HT1080 (cell line): ENCODE measurements at places on chromosomes 16 and 17. TPM values are rescaled to one million over a fixed set of nuclear protein-coding genes. Genes with fewer than 3 reads are reported as not detected.

KRT31 gene
- total RNA-seq, result not detected in 2 replicates

DNA sequence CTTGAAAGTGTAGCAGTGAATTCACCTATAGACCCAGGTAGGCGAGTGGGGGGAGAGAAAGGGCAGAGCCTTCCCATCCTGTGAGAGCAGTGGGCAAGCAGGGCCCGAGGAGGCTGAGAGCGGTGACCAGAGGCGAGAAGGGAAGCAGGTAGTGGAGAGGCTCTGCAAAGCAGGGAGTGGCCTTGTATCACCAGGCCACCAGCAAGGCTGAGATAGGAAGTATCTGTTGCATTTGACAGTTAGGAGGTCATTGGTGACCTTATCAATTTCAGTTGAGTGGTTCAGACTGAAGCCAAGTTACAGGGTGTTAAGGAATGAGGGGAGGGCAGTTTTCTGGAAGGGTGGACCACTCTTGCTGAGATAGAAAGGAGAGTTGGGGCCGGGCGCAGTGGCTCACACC is 10.7 kb upstream of the HSD3B7 start:
- no peak for DNase-seq

GRCh38 chr17:44558710-44559633 is 1.7 kb downstream of the FZD2 start:
- DNase-seq, result no peak

GRCh38 chr16:72502594-72503005 is 330.6 kb upstream of the PMFBP1 start:
- no peak for DNase-seq

RAMP2 gene
- total RNA-seq, result 0.40 and 1.4 TPM in 2 replicates

GRCh38 chr16:19114359-19115147 is 789 bp downstream of the ITPRIPL2 start:
- DNase-seq, result peak; percentile 48

GRCh38 chr17:49521088-49521450 is 26.0 kb downstream of the NGFR start:
- no peak for DNase-seq

DNA sequence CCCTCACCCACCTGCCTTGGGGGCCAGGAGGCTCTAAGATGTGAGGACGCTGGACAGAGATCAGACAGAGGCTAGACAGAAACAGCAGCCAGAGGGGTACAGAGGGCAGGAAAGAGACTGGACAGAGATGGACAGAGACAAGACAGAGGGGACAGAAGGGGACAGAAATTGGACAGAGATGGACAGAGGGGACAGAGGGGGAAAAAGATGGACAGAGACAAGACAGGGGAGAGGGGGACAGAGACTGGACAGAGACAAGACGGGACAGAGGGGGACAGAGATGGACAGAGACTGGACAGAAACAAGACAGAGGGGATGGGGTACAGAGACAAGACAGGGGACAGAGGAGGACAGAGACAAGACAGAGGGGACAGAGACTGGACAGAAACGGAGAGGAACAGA is 16.1 kb downstream of the UTS2R start:
- DNase-seq, result no peak

FOXF1 gene
- total RNA-seq, result 0.10 TPM in 1 of 2 replicates, not detected in the other

SLC5A11 gene
- total RNA-seq, result 0.06 TPM in 1 of 2 replicates, not detected in the other

- DNase-seq, result no peak
Measured at GRCh38 chr16:83407928-83408327, 399.9 kb upstream of the HSBP1 start.

DNA sequence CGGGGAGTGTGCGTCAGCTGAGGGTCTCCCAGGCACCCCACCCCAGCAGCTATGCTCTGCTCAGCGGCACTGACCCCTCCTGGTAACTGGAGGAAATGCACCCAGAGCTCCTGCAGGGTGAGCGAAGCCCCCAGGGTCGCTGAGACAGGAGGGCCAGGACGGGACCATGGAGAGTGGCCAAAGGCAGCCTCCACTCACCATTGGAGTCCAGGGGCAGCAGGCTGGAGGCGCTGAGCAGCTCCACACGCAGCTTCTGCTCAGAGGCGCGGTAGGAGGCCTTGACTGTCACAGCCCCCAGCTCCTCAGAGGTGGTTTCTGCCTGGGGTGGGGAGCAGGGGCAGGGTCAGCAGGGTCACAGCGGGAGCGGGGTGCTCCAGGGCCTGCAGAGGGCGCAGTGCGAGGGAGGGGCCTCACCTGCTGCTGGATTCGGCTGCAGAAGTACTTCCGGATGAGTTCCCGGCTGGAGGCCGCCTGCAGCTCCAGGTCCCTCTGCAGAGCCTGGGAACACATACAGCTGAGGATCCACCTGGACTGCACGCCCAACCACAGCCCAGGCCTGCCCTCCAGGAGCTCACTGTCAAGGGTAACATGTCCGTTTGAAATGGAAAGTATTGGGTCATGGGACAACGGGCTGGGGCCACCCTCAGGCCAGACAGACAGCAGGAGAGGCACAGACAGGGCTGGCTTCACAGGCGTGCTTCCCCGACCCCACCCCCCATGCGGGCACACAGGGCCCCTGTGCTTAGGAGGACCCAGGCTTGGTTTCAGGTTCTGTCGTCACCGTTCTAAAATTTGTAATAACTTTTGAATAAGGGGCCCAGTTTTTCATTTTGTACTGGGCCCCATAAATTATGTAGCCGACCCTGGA is 13.8 kb downstream of the UNC13D start:
- no peak for DNase-seq

SSTR5 gene
- total RNA-seq, result not detected in 2 replicates

DNA sequence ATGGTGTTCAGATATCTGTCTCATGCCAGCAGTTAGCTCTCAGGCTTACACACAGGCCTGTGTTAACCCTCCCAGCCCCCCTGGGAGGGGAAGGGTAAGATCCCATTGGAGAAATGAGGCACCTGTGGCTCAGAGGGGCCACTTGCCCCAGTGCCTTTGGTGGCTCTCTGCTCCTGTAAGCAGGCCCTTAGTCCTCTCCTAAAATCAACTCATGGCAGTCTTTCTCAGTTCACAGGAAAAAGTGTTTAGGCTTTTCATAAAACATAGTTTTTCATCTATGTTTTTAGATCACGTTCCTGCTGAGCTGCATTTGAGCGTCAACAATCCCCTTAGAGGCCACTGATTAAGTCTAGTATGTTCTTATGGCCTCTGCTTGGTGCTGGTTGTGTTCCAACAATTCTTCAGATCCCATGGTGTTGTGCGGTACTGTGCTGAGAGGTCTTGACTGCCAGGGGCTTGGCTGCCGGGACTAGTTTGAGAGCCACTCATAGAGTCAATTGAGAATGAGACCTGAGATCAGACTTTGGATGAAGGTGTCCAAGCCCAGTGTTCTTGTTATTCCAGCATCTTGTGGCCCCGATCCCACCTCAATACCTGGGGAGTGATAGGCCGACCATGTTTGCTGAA is 10.6 kb downstream of the TAOK2 start:
- no peak for DNase-seq

- no peak for DNase-seq
Measured at GRCh38 chr17:41657176-41657754, 31.4 kb upstream of the EIF1 start.

DNA sequence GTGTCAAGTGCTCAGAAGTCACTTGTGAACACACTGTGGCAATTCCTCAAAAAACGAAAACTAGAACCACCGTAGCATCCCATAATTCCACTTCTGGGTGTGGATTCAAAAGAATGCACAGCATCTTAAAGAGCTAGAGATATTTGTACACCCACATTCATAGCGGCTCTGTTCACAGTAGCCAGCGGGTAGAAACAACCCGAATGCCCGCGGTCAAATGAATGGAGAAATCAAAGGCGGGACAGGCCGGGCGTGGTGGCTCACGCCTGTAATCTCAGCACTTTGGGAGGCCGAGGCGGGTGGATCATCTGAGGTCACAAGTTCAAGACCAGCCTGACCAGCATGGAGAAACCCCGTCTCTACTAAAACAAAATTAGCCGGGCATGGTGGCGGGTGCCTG is 337.5 kb downstream of the SEC14L1 start:
- no peak for DNase-seq

CNGB1 gene
- total RNA-seq, result 0.32 and 0.50 TPM in 2 replicates

GRCh38 chr17:82243648-82244412 is 15.0 kb downstream of the SLC16A3 start:
- DNase-seq, result no peak

- DNase-seq, result no peak
Measured at GRCh38 chr16:66256919-66257318, 109.6 kb upstream of the CDH5 start.

GRCh38 chr16:66728117-66728787 is 23.2 kb downstream of the DYNC1LI2 start:
- DNase-seq, result peak; percentile 55

ZNF469 gene
- 0.02 TPM in 1 of 2 replicates, not detected in the other for total RNA-seq

MMP2 gene
- 56.0 and 73.6 TPM in 2 replicates for total RNA-seq
